ENCODE measurements at places on chromosomes 1 and 21.

- peak; percentile 100 for DNase-seq
Observed at GRCh38 chr1:40985161-40985560, 5.7 kb downstream of the CTPS1 start.

DNA sequence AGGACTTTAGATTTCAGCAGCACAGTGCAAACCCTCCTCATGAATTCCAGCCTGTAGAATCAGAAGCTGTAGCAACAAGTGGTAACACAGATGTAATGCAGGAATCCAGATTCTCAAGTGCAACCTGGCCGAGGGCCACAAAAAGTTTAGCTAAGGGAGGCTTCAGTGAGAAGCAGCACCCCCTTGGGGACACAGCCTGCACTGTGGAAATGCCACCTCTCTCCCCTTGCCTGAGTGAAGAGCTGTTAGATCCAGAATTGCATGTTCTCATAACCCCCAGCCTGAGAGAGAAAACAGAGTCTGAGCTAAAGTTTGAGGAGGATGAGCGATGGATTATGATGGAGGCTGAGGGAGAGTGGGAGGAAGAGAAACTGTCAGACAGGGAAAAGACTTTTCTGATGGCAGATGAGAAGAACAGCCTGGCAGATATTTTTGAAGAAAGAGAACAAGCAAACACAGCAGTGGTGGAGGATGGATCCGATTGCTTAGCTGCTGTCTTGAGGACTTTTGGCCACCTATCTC is 80.5 kb upstream of the BMP8A start:
- peak; percentile 99 for DNase-seq

DNA sequence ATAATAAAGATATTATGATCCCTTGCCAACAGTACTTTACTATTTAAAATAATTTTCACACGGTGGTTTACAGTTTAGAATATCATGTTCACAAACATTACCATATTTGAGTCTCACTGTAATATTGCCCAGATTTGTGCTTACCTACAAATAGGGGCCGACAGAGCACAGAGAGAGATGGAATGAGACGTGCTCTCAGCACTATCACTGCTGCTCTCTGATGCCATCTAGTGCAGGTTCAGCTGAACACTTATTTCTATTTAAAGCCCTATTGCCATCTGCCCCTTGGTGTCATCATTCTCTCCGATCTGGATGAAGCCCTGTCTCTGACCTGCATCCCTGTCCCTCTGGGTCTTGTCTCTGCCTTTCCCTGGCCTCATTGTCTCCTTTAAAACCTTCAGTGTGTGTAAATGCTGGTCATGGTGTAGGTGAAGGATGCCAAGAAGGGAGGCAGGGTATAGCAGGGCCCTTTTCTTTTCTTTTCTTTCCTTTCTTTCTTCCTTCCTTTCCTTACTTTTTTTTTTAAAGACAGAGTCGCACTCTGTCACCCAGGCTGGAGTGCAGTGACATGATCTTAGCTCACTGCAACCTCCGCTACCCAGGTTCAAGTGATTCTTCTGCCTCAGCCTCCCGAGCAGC is 6.9 kb upstream of the GPATCH4 start:
- DNase-seq, result peak; percentile 58

DNA sequence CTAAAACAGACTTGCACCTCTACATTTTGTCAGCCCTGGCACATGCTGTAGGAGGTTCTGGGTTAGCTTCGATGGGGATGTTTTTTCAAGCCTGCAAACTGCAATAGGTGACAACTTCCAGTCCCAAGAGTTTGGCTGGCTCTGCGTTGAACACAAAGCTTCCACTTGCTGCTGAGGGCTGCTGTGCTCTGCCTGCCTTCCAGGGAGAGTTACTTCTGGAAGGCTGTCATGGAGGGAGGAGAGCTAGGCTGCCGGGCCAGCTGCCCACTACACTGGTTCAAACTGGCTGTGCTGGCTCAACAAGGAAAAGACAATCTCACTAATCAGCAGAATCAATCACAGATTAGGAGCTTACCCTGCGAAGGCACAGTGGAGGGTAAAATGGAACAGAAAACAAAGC is 46.7 kb upstream of the PPP2R5A start:
- DNase-seq, result no peak

GRCh38 chr1:186214791-186215190 is 160.3 kb downstream of the TPR start:
- DNase-seq, result no peak

All from DMS 273 treated with DMSO at 0.1 percent for 48 hours (cell line).